ENCODE measurements at places on chromosomes 1 and 21. TPM values are rescaled to one million over a fixed set of nuclear protein-coding genes. Genes with fewer than 3 reads are reported as not detected.

Gene COL11A1
- total RNA-seq: 3.2 TPM

Gene CD1D
- not detected for total RNA-seq

Gene LIN9
- 7.7 TPM for total RNA-seq

Gene MATN1
- total RNA-seq: 0.05 TPM

Gene DCDC2B
- total RNA-seq: not detected

Gene ADGRL4
- not detected for total RNA-seq

Gene PTGFRN
- total RNA-seq: 16.2 TPM

Gene MX2
- total RNA-seq: not detected

Gene TINAGL1
- total RNA-seq: 0.50 TPM
